CD4-positive, alpha-beta T cell treated with Interleukin-6 for 4 hours (primary cell): ENCODE measurements at places on chromosomes 4 and X.

DNA sequence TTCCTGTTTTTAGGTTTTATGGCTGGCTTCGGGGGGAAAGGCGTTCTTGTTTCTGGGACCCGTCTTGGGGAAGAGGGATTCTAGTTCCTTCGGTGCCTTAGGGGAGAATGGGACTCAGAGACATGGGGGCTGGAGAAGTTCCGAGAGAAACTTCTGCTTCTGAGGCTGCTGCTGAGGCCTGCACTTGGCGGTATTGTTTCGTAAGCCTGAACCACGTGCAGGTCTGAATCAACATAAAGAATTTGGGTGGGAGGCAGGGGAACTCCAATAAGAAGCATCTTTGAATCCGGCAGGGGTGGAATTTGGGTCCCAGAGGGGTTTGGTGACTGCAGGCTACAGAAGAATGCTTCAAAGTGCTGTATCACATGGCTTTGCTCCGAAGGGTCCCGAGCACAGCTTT lies 15.1 kb downstream of the XG start:
- DNase-seq, result no peak

- no peak for DNase-seq
Measured at GRCh38 chr4:140281828-140282552, 91.5 kb upstream of the SCOC start.

GRCh38 chrX:123477673-123478072 lies 255.2 kb downstream of the THOC2 start:
- DNase-seq, result no peak

DNA sequence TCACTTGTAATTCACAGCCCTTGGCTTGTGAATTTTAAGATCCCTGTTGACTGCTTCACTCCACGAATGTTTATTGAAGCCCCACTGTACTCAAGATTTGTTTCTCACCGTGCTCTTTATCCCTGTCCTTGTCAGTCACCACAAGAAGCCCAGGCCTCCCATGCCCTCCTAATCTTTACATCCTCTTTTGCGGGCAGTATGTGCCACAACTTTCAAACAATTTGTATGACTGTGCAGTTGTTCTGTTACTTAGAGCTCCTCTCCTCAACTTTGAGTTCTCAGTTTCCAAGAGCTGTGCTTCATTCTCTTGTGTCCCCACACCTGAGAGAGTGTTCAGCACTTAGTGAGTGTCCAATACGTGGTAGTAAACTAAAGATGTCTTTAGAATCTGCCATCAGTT lies 467.7 kb downstream of the NKX6-1 start:
- no peak for DNase-seq

DNA sequence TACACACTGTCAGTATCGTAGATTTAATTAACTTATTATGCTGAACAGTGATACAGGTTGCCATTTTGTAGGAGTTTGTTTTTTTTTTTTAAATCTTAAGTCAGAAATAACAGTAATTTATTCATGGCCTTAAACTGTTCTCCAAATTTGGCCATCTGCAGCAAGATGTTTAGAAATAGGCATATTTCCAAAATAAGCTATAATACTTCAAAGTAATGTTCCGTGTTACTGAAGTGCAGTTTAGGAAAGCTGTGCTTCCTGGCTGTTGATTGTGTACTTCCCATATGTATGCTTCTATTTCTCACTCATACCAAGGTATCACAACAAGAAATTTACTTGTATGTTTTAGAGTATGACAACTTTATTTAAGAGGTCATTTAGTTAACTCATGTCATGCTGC lies 28.9 kb downstream of the CPEB2 start:
- no peak for DNase-seq

- no peak for DNase-seq
Measured at GRCh38 chr4:185713272-185713671, 98.7 kb downstream of the SORBS2 start.

DNA sequence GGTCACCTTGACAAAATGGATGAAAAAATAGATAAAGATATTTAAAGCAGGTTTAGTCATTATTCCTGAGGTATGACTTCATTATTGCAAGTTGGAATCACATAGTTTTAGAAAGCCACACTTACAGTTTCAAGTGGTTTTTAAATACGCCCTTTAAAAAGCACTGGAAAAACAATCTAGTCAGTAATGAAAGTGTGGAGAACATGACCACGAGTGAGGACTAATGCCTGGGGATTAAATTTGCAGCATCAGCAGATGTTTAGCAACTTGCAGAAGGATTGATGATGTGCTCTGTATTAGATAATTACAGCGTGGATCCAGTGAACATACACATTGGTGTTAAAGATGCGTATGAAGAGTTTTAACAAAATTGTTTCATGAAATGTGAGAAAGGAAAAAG lies 5.9 kb downstream of the SPARCL1 start:
- DNase-seq, result no peak

DNA sequence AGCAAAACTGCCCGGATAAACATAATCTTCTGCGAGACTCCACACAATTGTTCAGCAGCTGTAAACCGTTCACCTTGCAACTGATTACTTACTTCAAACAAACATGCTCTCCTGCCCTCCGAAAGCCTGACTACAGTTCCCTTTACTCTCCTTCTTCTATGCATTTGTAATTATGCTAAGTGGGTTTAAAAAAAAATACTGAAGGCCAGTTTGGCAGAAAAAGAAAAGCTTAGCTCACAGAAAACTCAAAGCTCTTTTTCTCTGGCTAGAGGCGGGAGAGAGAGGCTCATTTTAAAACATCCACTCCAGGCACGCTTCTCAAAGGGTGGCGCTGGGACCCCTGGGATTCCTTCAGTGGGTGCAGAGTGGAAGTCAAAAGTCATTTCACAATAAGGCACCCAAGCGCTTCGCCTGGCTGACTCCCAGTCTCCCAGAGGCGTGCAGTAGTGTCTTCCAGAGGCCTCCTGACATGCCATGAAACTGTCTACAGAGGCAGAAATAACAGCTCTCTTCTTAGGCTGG lies 1.9 kb downstream of the DHRSX start:
- DNase-seq, result no peak

GRCh38 chr4:15202481-15202880 lies 200.2 kb downstream of the CPEB2 start:
- DNase-seq, result no peak

DNA sequence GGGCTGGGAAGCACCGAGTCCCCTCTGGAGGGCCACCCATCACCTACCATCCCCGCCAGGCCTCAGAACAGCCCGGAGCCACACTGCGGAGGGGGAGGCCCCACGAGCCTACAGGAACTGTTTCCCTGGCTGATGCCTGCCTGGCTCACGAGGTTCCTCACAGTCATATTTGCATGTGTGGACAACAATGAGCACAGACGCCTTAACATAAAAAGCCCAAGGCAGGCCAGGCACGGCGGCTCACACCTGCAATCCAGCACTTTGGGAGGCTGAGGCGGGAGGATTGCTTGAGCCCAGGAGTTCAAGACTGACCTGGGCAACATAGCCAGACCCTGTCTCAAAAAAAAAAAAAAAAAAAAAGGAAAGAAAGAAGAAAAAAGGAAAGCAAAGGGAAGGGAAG lies 125.9 kb downstream of the FAM53A start:
- no peak for DNase-seq

DNA sequence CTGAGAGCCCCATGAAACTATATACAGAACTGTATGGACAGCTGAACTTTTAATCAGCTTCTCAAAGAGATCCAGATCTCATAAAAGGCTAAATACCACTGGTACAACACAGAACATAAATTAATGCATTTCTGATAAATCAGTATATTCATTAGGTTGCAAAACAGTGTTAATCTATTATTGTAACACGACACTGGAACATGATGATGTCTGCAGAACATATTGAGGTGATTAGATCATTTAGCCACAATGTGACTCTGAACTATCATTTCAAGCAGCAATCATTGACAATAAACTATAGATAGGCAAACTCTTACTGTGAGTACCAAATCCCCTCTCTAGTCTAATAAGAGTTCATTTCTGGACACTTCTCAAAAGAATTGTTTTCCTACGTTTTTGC lies 50.3 kb downstream of the GASK1B start:
- DNase-seq, result no peak

GRCh38 chr4:65046192-65047133 lies 623.8 kb downstream of the EPHA5 start:
- no peak for DNase-seq

DNA sequence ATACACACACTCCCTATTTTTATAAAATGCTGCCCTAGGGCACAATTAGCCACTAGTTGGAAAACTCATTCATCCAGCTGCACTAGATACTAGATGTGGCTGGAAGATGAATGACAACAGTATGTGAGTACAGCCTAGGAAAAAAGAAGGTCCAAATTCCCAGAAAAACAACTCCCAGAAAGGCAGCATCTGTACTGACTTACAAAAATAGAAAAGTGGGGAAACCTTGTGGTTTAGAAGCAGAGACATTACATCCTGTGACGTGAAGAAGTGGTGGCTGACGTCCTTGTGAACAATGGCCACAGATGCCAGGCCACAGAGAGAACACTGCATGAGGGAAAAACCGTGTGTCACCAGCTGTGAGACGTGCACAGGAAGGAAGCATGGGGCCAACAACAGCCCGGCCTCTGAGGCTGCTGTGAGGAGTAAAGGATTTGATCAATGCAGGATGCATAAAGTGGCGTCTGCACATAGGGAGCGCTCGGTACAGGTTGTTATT lies 81.2 kb downstream of the SPRY1 start:
- DNase-seq, result peak; percentile 7

DNA sequence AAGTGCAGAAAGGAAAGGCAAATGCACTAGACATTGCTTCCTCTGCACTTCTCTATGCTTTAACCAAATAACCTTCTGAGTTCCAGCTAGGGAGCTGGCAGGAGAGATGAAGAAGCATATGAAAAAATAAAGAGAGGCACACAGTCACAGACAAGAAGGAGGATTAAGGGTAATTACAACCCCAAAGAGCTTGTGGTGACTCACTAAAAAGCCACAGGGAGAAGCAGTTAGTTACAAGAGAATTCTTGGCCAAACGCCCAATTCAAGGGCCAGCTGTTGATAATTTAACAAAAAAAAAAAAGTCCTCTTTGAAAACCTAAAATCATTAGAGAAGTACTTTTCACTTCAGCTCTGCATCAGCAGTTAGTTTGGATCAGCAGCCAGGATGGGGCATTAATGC lies 478.0 kb downstream of the KCNIP4 start:
- DNase-seq, result no peak

DNA sequence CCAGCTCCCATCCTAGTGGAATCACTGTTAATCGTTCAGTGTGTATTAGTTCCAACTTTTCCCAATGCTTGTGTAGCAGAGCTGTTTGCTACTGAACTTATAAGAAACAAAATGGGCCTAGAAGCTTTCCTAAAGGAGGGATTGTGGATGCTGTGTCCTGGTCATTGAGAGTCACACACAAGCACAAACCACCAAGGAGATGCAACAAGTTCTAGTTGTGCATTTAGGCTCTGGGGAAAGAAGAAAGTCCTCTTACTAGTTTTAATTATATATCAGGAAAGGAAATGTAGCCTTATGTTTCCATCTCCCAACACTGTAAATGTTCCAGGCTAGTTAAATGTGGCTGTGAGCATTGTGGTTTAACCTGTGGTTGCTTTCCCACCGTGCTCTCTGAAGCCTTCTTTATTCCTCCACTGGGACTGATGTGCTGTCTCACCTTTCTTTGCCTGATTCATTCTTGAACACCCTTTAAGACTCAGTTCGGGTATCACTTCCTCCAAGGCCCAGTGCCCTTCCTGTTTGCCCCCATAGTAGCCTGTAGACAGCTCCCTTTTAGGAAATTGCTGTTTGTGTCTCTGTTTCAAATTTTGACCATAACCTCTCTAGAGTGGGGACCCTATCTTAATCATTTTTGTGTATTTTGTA lies 34.3 kb downstream of the ATP10D start:
- DNase-seq, result no peak

DNA sequence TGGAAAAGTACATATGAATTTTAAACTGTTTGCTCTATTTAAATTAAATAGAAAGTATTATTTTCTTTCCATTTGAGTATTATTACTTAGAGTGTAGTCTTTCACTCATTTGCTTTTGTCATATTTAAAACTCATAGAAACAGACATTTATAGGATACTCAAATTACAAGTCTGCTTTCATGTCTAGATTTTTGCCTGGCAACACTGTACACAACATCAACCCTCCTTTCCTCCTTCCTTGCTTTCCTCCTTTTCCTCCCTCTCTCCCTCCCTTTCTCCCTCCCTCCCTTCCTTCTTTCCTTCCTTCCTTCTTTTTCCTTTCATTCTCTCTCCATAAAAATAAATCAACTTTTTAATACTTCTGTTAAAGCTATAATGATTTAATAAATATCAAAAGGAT lies 2361.2 kb downstream of the ARAP2 start:
- no peak for DNase-seq

DNA sequence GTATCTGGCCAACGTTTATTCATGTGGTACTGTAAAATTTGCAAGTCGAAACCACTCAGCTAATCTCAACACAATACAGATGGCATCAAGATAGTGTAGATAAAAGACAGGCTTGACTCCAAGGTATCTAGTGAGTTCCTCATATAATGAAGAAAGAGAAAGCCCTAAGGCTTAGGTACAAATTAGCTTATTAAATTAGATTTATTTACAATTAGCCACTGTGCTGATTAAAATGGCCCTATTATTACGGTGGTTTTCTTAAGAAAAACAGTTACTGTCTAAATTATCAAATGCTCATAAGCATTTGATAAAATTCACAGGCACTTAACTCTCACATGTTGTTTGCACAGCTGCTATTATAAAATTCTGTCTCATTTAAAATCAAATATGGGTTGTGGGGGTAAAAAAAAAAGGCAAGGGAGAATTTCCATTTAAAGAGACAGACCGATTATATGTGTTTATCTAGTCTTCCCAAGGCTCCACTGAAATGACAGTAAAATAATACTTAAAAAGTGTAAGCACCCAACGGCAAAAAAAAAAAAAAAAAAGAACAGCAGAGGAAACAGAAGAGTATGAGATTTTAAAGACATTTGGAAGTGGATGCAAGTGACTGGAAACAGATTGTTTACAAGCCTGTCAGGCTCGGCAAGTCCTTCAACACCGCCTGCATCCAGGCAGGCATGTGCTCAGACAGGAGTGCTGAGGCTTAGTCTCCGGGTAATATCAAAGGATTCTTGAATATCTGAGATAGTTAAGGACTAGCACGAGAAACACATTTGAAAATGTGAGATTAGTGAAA lies 55.1 kb downstream of the FAM13A start:
- DNase-seq, result no peak

- DNase-seq, result no peak
Measured at GRCh38 chr4:76570141-76570973, 135.3 kb downstream of the SHROOM3 start.

DNA sequence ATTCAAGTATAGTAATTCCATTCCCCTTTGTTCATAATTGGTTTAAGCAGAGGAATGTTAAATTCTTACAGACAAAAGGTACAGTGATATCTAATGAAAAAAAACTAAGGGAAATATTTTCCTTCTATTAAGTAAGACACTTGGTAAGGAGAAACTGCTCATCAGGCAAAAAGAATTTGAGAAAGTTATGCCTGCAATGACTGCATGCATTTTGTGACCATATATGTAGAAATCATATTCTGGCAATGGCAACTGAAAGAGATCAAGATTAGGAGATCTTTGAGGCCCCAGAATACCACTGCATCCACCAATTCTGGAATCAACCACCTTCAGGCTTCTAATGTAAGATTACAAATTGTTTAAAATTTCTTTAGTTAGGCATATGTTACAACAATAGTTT lies 364.8 kb downstream of the PCDH10 start:
- DNase-seq, result no peak

GRCh38 chr4:2438822-2439718 lies 20.3 kb downstream of the CFAP99 start:
- no peak for DNase-seq
